Nasal cavity respiratory epithelium epithelial cell of viscerocranial mucosa (primary cell): ENCODE measurements at places on chromosomes 3 and 15. TPM values are rescaled to one million over a fixed set of nuclear protein-coding genes. Genes with fewer than 3 reads are reported as not detected.

SLC7A14 gene
- under 0.01 TPM in 1 of 2 replicates, not detected in the other for total RNA-seq

C2CD4A gene
- 0.34 and 3.0 TPM in 2 replicates for total RNA-seq

DNAJB8 gene
- total RNA-seq, result not detected in 2 replicates

TRH gene
- total RNA-seq, result not detected in 2 replicates

TRPM1 gene
- total RNA-seq, result under 0.01 and 0.68 TPM in 2 replicates

CMTM8 gene
- 1.4 and 2.3 TPM in 2 replicates for total RNA-seq

CA12 gene
- total RNA-seq, result 38.3 and 211 TPM in 2 replicates

SEMA5B gene
- 0.34 and 3.3 TPM in 2 replicates for total RNA-seq

KNG1 gene
- total RNA-seq, result not detected in 2 replicates

SCN11A gene
- total RNA-seq, result under 0.01 TPM in 2 replicates

MRAS gene
- 2.7 and 18.7 TPM in 2 replicates for total RNA-seq

RTP3 gene
- total RNA-seq, result not detected in 2 replicates

GOLGA8O gene
- total RNA-seq, result 0.34 TPM in 1 of 2 replicates, not detected in the other

NPRL2 gene
- total RNA-seq, result 11.3 and 14.7 TPM in 2 replicates

CASR gene
- total RNA-seq, result not detected in 2 replicates

MCTP2 gene
- total RNA-seq, result 20.5 and 28.4 TPM in 2 replicates
